SK-N-DZ (cell line): ENCODE measurements at places on chromosomes 11 and 22.
A peak's percentile ranks its signal among the peaks of the same experiment; 100 is the strongest.

GRCh38 chr11:118643142-118643994, 36.0 kb downstream of the PHLDB1 start:
- DNase-seq: no peak

DNA sequence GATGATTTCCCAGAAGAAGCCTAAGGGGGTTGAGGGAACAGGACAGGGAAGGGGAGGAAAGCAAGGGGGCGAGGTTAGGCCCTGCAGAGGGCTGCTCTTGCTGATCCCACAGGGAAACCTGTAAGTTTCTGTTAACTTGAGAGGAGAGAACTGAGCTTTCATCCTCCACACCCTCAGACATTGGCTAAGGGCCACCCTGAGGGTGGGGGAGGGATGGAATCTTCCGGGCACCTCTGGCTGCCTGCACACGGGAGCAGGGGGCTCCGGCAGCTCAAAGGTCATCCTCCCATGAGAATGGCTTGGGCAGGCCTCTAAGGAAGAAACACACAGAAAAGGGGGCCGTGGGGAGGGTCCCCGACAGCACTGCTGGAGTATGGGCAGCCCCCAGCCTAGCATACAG, 108.1 kb downstream of the TSPAN18 start:
- no peak for DNase-seq

DNA sequence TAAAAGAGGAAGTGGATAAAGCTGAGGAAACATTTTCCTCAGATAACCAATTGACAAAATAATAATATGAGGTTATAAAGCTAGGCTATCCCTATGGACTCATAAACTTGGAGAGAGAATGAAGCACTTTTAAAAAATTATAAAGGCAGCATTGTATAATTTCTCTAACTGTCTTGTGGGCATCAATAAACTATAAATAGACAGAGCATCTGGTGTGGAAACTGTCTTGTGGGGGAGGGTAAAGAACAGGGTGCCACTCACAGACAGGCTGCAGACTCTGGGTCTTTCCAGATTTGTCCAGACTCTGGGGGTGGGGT, 333.5 kb downstream of the BUD13 start:
- DNase-seq: no peak

DNA sequence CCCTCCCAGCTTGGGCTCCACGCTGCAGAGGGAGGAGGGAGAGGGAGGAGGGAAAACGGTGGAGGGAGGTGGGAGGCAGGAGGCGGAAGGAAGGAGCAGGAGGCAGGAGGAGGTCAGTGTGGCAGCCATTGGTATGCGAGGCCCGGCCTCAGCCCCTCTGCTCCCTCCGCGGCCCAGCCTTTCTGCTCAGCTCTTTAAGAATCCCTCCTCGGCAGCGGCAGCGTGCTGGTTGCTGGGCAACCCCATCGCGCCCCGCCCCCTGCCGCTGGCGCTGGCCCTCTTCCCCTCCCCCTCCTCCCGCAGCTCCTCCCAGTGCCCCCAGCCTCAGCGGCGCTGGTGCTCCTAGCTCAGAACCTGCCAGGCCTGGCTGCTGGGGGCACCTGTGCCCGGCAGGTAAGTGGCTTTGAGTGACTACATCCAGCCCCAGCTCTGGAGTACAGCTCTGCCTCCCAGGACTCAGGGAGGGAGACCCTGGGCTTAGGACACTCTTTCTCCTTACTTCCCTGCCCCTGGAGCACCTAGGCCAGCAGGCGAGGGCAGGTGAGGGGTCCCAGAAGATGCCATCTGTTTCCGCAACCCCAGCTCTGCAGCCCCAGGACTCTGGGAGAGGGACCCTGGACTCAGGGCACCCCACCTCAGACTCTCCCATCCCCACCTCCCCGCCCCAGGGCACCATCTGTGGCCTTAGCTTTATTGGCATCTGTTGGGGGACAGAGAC, 7.2 kb upstream of the FLRT1 start:
- DNase-seq: peak; percentile 72

GRCh38 chr11:24389575-24389974, 107.3 kb upstream of the LUZP2 start:
- DNase-seq: peak; percentile 30
